Activated CD8-positive, alpha-beta memory T cell treated with anti-CD3 and anti-CD28 coated beads, Interleukin-2, amount 50 U/mL, for 4 hours (primary cell): ENCODE measurements at places on chromosomes 16 and 17.
A peak's percentile ranks its signal among the peaks of the same experiment; 100 is the strongest.

DNA sequence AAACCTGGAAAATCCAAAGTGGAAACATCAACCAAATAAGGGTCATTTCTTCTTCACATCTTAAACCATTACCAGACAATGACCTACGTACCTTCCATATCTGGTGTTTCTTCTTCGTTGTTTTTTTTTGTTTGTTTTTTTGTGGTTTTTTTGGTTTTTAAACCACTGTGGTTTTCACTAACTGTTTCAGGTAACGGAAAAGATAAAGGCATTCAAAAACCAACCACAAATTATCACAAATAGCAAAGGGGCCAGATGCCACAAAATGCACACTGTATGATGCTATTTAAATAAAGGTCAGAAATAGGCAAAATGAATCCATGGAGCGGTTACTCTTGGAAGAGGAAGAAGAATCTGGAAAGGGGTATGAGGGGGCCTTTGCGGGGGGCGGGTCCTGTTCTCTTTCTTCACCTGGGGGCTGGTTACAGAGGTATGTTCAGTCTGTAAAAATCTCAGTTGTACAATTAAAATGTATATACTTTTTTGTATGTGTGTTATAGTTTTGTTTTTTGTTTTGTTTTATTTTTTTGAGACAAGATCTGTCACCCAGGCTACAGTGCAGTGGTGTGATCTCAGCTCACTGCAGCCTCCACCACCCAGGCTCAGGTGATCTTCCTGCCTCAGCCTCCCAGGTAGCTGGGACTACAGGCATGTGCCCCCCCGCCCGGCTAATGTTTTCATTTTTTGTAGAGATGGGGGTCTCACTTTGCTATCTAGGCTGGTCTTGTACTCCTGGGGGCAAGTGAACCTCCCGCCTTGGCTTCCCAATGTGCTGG lies 29.6 kb downstream of the LITAF start:
- DNase-seq: no peak

- DNase-seq: no peak
Observed at GRCh38 chr17:36511216-36511615, 23.5 kb downstream of the MYO19 start.

GRCh38 chr17:35167046-35167445 lies 19.4 kb downstream of the UNC45B start:
- no peak for DNase-seq

DNA sequence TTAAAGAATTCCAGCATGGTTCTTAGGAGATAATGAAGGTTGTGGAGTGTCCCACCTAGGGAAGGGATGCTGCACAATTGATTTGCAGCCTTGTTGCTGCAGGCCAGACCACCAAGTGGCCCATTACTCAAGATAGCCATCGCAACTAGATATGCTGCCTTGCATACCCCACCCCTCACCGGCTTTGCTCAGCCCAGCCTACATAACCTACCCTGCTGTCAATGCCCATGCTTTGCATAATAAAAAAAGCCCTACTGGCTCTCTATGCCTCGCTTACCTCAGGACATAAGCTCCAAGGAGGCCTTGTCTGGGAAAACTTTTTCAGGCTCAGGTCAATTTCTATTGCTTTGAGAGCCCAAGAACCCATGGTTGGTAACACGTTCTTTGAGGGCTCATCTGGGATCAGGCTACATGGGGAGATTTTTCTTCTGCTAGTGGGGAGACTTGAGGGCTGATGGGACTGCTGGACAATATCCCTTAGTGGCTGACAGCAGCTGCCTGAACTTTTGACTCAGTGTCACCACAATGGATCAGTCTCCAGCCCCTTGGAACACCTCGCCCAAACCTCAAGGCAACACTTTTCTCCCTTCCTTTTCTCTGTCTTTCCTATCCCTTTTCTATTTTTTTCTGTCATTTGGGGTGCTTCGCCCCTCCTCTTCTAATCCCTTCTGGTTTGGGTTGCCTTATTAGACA lies 38.3 kb downstream of the SCPEP1 start:
- no peak for DNase-seq

DNA sequence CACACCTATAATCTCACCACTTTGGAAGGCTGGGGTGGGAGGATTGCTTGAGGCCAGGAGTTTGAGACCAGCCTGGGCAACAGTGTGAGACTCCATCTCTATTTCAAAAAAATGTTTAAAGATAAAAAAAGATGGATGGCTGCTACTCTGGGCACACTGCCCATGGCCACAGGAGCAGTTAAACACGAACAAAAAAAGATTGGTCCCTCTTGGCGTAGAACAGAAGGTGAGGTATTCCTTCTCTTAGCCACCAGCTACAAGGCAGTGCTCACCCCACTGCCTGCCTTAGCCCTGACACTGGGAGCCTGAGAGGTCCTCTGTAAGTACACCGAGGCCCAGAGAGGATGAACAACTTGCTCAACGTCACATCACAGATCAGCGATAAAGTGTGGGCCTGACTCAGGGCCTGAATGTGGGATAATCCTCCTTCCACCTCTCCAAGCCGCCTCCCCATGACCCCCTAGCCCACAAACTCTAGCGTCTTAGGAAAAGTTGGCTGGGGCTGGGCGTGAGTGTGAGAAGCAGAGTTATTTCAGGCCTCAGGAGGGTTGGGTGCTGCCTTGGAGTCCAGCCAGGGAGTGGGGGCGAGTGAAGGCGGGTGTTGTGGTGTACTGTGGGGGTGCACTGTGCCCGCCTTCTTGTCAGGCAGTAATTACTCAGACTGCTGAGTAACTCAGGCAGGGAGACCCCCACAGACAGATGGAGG lies 2.3 kb upstream of the DPH1 start:
- DNase-seq: no peak

- no peak for DNase-seq
Observed at GRCh38 chr16:66207139-66207882, 159.2 kb upstream of the CDH5 start.

DNA sequence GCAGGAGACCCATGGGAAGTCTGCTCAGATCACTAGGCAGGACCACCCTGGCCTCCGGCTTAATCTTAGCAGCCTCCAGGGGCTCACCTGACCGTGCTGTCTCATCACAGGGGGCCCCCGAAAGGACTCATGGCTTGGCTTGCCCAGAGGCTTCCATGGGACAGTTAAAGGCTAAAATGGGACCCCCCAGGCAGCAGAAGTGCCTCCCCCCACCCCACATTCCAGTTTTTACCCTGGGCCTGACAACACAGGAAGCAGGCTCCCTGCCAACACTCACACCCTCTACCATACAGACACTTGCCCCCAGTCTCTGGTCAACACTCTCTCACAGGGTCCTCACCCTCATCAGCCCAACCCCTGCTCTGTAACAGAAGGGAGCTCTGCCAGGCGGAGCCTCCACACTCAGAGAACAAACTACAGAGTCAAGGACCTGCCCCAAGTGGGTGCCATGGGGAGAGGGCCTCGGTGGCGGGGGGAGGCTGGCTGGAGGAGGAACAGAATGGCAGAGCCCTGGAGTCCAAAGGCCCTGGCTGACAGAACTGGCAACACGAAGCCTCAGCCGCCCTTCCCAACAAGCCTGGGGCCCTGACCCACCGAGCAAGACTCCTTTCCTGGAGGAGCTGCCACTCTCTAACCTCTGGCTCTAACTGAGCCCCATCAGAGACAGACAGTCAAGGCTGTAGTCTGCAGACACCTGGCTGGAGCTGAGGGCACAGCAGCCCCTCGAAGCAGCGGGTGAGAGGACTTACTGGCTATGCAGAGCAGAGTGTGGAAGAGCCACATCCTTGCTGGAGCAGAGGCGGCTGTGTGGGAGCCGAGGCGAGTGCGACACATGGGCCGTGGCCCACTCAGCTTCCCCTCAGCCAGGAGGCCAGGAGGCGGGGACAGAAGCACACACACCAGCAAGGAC lies at the start of gene ITGAE:
ITGAE (minus strand) TSS at position 827 of the 910 bp plus-strand sequence; CDS start at position 783, 44 bp downstream.
- peak; percentile 30 for DNase-seq

- DNase-seq: no peak
Observed at GRCh38 chr16:27823421-27823820, 240.1 kb downstream of the GSG1L start.

DNA sequence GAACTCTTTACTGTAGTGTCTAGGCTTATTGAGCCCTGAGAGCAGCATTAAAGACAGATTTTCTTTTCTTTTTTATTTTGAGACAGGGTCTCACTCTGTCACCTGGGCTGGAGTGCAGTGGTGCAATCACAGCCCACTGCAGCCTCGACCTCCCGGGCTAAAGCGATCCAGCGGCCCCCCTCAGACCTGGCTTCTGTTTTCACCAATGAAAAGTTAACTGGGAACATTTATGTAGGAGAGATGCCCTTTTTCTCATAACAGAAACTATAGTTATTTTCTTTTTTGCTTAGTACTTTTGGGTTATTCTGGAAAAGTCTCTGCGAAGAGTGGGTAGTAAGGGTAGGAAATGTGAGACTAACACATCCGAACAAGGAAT lies 1.5 kb downstream of the MAP1LC3B start:
- no peak for DNase-seq

- DNase-seq: no peak
Observed at GRCh38 chr16:12558641-12559040, 245.0 kb downstream of the CPPED1 start.

DNA sequence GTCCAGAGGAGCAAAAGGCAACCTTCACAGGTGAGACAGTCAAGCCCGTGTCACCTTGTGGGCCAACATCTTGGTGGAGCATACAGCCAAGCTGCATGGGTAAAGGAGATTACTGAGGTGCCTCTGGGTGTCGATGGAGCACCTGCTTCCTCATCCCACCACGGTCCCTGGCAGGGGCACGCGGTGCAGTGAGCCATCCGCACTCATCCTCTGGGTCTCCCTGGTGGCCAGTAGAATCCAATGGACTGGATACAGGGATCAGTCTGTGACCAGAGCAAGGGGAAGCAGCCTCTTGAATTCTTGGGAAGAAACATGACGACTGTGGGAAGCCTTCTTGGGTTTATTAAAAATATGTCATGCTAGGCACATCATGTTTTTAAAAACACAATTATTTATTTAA lies 4.8 kb upstream of the WSCD1 start:
- DNase-seq: no peak

- DNase-seq: no peak
Observed at GRCh38 chr17:72648702-72649101, 443.8 kb downstream of the SLC39A11 start.

GRCh38 chr17:8753976-8754440 lies 4.3 kb downstream of the SPDYE4 start:
- DNase-seq: no peak

DNA sequence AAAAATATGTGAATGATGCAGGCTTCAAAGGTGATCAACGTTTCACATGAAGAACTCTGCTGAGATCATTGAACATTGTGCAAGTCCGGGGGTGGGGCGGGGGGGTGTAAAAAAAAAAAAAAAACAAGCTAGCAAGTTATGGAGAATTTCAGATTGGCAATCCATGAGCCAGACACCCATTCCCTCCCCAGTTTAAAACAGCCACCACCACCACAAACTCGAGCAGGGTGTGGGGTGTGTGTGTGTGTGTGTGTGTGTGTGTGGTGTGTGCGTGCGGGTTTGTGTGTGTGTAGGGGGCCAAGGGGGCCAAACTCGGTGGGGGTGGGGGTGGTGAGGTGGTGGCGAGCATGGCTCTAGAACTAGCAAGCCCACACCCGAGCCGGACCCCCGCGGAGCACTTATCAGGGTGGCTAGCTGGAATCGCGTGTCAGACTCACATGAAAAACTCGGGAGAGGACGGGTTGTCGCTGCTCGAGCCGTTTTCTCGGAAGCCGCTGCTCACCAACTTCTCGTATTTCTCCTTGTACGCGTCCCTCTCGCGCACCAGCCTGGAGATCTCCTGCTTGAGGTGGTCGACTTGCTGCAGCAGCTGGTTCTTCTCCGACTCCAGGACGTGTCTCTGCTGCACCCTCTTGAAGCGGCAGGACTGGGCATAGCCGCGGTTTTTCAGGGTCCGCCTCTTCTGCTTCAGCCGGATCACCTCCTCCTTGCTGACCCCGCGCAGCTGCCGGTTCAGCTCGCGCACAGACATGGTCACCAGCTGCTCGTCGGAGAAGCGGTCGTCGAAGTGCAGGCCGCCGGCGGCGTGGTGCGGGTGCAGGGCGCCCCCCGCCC lies 2.0 kb downstream of the MAF start:
- peak; percentile 31 for DNase-seq

- no peak for DNase-seq
Observed at GRCh38 chr17:55649957-55650597, 72.6 kb downstream of the TMEM100 start.

- no peak for DNase-seq
Observed at GRCh38 chr16:61900482-61900881, 135.8 kb downstream of the CDH8 start.

DNA sequence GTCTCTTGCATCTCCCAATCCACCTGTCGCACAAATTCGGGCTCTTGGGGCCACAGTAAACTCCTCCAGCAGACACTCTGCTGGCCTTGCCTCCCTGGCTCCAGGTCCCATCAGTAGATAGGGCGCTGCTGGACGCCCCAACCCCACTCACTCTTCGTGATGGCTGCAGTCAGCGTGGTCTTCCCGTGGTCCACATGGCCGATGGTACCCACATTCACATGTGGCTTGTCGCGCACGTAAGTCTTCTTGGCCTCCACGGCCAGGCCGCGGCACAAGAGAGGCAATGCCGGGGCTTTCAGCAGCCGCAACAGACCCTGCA lies 428 bp downstream of the TUFM start:
- DNase-seq: no peak

GRCh38 chr17:15456972-15457722 lies 10.3 kb downstream of the CDRT4 start:
- DNase-seq: no peak

DNA sequence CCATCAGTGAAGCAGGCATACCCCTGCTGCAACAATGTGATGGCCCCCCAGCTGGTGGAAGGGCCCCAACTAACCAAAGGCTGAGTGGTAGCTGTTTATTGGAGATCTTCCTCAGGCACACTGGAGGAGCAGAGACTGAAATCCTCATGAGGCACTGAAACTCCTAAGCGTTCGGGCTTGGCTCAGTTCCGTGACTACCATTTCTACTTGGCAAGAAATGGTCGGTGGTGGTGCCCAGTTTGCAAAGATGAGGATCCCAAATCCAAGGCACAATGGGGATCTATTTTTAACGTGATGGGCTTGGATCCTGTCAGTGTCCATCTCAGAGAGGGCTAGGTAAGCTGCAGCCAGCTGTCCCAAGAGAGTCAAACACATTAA lies 82.8 kb downstream of the TNFRSF13B start:
- DNase-seq: no peak

- no peak for DNase-seq
Observed at GRCh38 chr16:1632638-1632970, 20.4 kb downstream of the CRAMP1 start.

DNA sequence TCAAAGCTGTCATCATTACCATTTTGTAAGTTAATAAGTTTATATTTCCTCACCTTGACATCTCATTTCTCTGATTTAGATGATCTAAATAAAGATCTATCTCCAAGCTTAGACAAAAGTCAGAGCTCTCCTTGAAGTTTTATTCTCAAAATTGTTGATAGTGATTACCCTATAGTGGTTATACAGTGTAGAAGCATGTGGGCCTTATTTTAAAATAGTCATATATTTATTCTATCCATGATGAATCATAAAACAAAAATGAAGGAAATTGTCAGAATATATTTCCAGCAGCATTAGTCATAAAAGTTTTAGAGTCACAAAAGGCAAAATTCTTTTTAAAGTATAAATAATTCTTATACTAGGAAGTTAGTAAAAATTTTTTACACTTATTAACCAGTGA lies 49.0 kb downstream of the RHOT1 start:
- no peak for DNase-seq
